HT1080 (cell line): ENCODE measurements at places on chromosomes 2 and 18. TPM values are rescaled to one million over a fixed set of nuclear protein-coding genes. Genes with fewer than 3 reads are reported as not detected.

GRCh38 chr2:168116448-168116847, 130.9 kb downstream of the STK39 start:
- DNase-seq, result no peak

OBSL1 gene
- total RNA-seq, result 71.0 and 80.8 TPM in 2 replicates

GRCh38 chr2:233707940-233708644, 4.6 kb upstream of the UGT1A5 start:
- no peak for DNase-seq

MBP gene
- 0.24 TPM in 1 of 2 replicates, not detected in the other for total RNA-seq

DNA sequence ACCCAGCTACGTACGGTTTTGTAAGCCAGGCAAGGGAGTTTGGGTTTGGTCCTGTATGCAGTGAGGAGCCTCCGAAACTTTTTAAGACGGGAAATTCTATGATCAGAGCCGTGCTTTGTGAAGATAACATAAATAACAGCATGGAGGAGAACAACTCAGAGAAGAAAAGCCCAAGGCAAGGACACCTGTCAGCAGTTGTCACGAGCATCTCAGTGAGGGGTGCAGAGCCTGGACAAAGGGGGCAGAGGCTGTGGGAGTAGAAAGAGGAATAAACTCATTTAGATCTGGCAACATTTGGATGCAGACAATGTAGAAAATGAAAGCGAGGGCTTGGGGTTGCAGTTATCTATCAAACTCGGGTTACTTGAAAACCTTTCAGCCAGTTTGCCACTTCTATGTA, 64.5 kb downstream of the CAVIN2 start:
- no peak for DNase-seq

POTEI gene
- 0.31 and 0.33 TPM in 2 replicates for total RNA-seq

CRYGC gene
- 0.17 TPM in 1 of 2 replicates, not detected in the other for total RNA-seq

DNA sequence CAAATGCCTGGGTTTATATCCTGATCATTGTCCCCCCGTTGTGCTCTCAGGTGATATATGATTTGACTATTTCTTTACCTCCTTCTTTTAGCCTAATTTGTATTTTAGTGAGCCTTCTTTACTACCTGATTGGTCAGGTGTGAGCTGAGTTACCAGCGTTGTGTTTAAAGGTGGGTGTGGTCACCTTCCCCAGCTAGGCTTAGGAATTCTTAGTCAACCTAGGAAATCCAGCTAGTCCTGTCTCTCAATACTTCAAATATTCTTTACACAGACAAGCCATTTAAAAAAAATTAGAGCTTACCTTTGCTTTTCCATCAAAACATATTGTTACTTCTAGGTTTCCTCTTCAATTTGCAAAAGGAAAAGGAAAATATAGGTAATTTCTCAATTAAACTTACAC, 30.2 kb downstream of the KYNU start:
- DNase-seq, result no peak

NHEJ1 gene
- total RNA-seq, result 17.4 and 22.6 TPM in 2 replicates
